Transverse colon (tissue), 4 donors: ENCODE measurements at places on chromosomes 2 and 18. TPM values are rescaled to one million over a fixed set of nuclear protein-coding genes. Genes with fewer than 3 reads are reported as not detected.

GPR39 gene
- total RNA-seq: 26.3 TPM

DNAH6 gene
- 2.2 TPM for total RNA-seq

STARD6 gene
- total RNA-seq: not detected

FOXI3 gene
- total RNA-seq: not detected

ZNF532 gene
- total RNA-seq: 16.2 TPM

SIX3 gene
- not detected for total RNA-seq

PRKAG3 gene
- total RNA-seq: not detected

- DNase-seq: no peak
These were observed 193.1 kb downstream of the L3MBTL4 start for GRCh38 chr18:6221602-6222014.

DNA sequence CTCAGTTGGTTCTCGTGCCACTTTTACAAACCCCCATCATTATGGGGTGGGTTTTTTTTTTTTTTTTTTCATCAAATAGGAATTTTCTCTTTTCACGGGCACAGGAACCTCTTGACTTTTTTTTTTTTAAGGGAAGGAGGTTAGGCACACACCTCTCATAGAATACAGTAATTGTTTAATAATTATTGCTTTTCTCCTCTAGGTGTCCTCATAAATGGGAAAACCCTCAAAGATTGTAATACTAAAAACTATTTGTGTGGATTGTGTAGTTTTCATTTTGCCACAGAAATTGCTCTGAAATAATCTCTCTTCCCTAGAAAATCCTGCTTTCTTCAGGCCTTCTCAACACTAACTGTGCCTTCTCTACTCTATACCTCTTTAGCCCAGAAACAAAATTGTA is 147.3 kb downstream of the GREB1L start:
- DNase-seq: no peak

DNA sequence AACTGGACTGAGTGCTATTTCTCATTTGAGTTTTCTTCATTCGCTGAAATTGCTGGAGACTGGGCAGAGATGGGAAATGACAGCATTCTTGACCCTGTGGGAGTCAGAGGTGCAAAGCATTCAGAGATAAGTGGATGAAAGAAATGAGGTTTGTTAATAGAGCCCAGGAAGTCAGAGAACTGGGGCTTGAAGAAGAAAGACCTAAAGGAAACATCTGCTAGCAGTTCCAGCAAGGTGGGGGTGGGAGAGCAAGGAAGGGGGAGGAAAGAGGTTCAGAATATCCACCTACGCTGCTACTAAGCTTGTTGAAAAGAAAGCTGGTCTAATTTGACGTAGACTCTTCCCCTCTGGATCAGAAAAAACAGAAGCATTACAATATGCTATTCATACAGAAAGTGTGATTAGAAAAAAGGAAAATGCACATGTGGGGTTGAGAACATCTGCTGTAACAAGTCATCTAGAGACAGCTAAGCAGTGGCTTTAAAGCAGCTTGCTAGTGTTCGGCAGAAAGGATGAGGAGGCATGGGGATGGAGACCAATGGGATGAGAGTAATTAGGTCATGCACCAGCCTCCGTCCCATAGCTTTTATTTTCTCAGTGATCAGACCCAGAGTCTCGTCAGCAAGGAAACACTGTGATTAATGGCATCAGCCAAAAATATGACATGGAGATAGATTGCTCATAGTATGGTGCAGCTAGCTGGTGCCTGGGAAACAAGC is 29.7 kb downstream of the NAB1 start:
- DNase-seq: no peak

- peak; percentile 58 for DNase-seq
These were observed 634 bp downstream of the CREB1 start for GRCh38 chr2:207530160-207531031.

DNA sequence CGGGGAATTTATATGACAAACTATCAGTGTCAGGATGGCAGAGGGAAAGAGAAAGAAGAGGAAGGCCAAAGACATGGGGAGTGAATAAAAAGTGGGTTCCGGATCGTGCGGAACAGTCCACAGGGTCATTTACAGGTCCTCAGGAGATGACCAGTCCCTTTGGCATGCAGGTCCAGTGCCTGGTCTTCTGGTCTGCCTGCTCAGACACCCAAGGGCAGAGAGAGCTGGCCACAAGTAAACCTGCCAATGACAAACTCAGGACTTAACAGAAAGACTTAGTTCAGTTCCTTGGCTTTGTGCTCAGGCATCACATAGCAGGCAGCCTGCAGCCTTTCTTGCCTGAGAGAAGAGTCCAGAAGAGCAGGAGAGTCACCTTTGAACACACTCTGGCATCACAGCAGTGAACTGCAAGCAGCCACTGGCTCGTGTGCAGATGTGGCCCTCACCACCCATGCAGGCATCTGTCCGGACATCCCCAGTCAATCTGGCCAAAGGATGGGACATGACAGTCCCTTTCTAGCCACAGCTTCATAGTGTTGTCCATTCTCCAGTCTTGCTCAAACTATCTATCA is 14.0 kb downstream of the TMEM127 start:
- peak; percentile 27 for DNase-seq

- DNase-seq: no peak
These were observed 32.6 kb upstream of the AGPS start for GRCh38 chr2:177359836-177360595.

DNA sequence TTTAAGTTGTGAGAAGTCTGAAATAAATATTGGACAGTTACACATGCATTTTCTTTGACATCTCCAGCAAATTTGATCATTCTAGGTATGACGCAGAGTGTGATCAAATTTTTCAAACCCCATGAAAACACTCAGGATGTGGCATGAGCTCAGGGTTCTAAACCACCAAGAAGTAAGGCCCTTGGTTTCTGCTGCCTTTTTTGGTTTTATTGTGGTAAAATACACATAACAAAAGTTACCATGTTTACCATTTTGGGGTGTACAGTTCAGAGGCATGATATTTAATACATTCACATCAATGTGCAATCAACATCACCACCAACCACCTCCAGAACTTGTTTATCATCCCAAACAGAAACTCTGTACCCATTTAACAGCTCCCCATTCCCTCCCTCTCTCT is 64.3 kb upstream of the TTN start:
- DNase-seq: no peak

DNA sequence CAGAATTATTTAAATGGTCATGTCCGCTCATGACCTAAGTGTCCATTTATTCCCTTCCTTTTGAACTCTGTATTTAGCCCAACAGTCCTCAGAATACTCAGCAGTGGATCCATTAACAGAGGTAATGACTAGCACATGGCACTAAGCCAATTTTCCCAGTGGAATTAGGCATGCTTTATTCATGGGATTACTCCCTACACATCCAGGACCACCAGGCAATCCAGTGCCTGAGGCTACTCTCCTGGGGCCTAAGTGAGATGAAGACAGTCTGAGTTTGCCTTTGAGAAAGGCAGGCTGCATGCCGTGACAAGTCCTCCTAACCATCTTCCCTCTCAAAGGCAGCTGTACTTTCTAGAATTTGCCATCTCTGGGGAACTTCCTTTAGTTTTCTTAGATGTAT is 128.6 kb downstream of the SPOPL start:
- no peak for DNase-seq

GRCh38 chr2:205730191-205730590 is 47.9 kb downstream of the NRP2 start:
- no peak for DNase-seq

- DNase-seq: no peak
These were observed 75.3 kb downstream of the GALNT3 start for GRCh38 chr2:165718610-165719210.

DNA sequence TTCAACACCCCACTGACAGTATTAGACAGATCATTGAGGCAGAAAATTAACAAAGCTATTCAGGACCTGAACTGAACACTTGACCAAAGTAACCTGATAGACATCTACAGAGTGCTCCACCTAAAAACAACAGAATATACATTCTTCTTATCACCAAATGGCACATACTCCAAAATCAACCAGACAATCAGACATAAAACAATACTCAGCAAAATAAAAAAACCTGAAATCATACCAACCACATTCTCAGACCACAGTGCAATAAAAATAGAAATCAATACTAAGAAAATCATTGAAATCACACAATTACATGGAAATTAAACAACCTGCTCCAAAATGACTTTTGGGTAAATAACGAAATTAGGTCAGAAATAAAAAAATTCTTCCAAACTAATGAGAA is 15.8 kb downstream of the PFN4 start:
- no peak for DNase-seq

GRCh38 chr18:44013871-44014270 is 666.8 kb upstream of the SETBP1 start:
- DNase-seq: no peak

GRCh38 chr2:119583291-119583690 is 39.0 kb downstream of the CFAP221 start:
- DNase-seq: no peak

DNA sequence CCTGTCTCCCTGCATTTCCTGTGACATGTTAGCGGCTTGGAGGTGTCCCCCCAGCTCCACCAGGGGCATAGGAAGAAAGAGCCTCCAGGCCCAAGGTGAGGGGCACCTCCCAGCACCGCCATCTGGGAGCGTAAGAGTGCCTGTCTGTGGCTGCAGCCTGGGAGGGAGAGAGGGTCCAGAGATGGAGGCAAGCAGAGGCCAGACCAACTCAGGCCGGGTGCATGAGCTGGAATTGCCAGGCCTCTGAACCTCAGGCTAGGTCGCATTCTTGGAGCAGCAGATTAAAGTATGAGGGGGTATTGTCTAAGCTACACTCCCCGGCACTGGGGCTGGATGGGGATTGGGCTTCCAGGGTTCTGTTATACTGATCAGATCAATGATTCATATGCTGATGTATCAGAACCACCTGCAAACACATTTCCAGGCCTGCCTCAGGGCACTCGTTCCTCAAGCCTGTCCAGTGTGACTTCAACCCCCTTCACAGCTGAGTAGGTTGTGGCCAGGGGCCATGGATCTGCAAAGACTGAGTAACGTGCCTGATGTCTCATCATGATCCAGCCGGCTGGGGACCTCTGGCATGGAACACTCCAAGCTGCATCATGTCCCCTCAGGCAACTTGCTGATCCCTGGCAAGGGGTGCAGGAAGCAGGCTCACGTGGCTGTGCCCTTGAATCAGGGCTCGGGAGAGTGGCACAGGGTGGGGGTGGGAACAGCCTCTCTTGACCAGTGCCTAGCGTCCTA is 73.2 kb downstream of the HS1BP3 start:
- no peak for DNase-seq
